Common myeloid progenitor, CD34-positive (primary cell): ENCODE measurements at places on chromosomes 7 and 10.

GRCh38 chr7:18165166-18165565 is 137.5 kb upstream of the PRPS1L1 start:
- no peaks in the 10 kb centered on the region for H3K36me3 ChIP-seq
- H3K4me3 ChIP-seq = no peak overlapping the region
- DNase-seq = no peak
- peaks cover 16% of the 10 kb centered on the region for H3K4me1 ChIP-seq
- H3K27me3 ChIP-seq = no peaks in the 10 kb centered on the region
- H3K27ac ChIP-seq = no peak overlapping the region

- no peak overlapping the region for H3K4me3 ChIP-seq
- no peaks in the 10 kb centered on the region for H3K36me3 ChIP-seq
- H3K27ac ChIP-seq = no peak overlapping the region
Observed at GRCh38 chr7:145875267-145875666, 241.3 kb upstream of the CNTNAP2 start.

DNA sequence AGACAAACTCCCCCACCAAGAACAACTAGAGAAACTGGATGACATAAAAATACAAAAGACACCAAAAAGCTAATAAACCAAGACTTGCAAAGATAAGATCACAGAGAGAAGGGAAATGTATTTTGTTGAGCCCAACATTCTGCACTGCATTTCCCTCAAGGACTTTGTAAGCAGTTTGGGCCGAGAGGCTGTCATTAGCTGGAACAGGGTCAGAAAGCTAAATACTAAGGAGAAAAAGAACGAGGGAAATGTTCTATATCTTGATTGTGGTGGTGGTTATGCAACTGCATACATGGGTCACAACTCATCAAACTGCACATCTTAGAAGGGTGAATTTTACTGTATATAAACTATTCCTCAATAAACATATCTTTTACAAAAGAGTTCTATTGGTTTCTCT is 315.0 kb downstream of the IPMK start:
- no peak overlapping the region for H3K27ac ChIP-seq
- H3K36me3 ChIP-seq = no peaks in the 10 kb centered on the region
- no peak for DNase-seq

GRCh38 chr10:4262870-4263600 is 478.0 kb upstream of the KLF6 start:
- H3K4me3 ChIP-seq = no peak overlapping the region
- no peak for DNase-seq
- H3K27ac ChIP-seq = no peak overlapping the region
- no peaks in the 10 kb centered on the region for H3K36me3 ChIP-seq

- peaks cover 15% of the 10 kb centered on the region for H3K4me1 ChIP-seq
- DNase-seq = no peak
- H3K36me3 ChIP-seq = peaks cover 29% of the 10 kb centered on the region
- H3K27me3 ChIP-seq = no peaks in the 10 kb centered on the region
- H3K4me3 ChIP-seq = no peak overlapping the region
Observed at GRCh38 chr7:155756322-155756721, 55.9 kb downstream of the SHH start.
